Activated T-cell treated with anti-CD3 and anti-CD28 coated beads for 48 hours (primary cell): ENCODE measurements at places on chromosomes 2 and 18.

DNA sequence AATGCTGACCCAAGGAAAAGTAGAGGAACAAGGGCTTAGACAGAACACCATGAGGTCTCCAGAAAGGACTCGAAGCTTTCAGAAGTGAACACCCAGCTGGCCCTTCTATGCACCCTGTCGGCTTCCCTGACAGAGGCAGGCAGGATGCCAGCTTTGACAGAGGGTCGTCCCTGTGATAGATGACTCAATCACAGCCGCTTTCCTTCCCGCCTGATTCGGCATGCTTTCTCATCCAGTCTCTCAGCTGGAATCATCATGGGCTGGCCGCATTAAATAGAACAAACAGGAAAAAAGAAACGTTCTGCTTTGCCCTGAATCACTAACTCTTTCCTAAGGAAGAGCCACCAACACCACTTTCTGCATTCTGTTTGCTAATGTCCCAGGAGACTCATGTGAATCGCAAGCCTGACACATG is 140.3 kb upstream of the RAB12 start:
- no peak for DNase-seq

GRCh38 chr18:79604913-79605880 is 74.4 kb upstream of the CTDP1 start:
- DNase-seq = no peak

GRCh38 chr2:110904779-110905148 is 172.4 kb downstream of the ACOXL start:
- no peak for DNase-seq

DNA sequence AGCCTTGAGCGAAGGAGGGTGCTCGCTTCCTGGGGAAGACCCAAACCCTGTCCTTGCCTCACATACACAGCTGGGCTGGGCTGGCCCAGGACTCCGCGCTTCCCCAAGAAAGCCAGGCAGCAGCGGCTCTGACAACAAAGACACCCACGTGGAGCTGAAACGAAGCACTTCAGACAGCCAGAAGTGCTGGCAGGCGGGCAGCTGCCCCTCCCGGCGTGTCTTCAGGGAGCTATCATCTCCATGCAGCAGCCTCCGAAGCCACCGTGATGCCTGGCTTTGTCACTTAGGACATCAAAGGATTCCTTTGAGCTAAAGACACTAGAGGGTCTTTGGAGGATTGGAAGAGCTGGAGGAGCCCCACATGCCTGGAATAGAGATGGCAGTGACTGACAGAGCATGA is 35.2 kb downstream of the C1QL2 start:
- no peak for DNase-seq

DNA sequence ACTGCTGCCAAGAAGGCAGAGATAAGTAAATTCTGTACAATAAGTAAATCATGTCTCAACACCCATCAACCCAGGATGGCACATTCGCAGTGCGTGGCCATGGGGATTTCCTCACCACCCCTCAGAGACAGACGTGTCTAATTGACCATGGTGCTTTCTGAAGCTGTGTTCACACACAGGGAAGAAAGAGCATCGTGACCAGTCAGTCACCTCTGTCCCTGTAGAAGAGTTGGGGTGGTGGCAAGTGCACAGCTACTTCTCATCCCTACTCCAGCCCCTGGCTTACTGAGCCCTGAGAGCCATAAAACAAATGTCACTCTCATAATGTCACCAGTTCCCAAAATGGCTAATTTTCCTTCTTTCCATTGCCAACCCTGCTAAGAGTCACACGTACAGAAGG is 31.3 kb upstream of the MLPH start:
- DNase-seq = no peak
